GM12878 (cell line): ENCODE measurements at places on chromosomes 16 and 17.

DNA sequence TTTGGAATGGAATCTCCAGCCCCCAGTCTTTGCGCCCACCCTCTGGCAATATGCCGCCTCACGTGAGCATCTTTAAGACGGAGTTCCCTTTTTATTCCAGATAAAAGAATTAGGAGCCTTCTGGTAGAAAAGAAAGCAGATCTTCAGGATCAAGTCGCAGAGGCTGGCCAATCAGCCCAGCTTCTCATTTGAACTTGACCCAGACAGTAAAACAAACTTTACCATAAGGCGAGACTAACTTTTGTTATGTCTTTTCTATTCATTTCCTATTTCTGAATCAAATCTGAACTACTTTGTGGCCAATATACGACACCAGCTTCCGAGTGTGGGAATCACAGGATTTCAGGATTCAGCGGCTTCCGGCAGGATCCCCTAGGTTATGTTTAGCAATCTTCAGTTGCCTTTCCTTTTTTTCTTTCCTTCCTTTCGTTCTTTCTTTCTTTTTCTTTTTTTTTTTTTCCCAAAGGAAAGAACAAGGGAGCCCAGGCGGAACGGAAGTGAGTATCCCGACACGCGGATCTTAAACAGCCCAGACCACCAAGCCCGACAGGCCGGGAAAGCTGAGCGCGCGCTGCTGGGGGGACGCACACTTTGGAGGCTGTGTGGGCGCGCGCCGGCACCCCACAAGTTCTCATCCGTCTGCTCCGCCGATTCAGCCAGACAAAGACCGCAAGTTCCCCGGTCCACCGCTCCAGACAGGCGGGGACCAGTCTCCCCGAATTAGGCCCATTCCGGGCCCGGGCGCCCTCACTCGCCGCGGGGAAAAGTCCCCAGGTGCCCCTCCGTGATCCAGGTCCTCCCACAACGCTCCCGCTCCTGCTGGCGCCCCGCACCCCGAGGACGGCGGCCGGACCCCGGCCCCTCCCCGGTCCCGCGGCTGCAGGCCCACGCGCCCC lies 633 bp downstream of the TBC1D16 start:
- DNase-seq, result no peak

- DNase-seq, result no peak
These were observed 28.1 kb downstream of the HEATR3 start for GRCh38 chr16:50093607-50094539.

DNA sequence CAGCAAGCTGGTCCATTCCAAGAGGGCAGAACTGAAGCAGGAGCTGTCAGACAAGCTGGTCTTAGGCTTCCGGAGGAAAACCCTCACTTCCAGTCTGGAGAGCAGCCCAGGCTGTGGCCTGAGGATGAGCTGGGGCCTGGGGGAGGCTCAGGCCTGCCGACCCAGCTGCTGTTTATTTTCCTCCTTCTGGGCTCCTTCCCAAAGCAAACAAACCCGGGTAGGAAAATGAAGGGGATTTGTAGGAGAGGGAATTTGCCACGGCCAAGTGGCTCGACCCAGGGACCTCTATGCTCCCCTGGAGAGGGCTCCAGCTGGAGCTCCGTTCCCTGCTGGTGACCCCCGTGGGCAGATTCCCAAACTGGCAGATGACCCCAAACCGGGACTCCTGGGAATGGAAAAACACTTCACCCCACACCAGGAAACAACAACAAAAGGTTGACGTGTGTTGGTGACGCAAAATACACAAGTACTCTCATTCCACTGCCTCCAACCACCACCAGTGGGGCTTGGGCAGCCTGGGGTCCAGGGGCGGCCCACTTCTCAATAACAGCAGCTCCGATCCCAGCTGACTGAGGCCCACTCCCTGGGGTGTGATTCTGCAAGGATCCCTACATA lies 8.8 kb downstream of the JUP start:
- no peak for DNase-seq

DNA sequence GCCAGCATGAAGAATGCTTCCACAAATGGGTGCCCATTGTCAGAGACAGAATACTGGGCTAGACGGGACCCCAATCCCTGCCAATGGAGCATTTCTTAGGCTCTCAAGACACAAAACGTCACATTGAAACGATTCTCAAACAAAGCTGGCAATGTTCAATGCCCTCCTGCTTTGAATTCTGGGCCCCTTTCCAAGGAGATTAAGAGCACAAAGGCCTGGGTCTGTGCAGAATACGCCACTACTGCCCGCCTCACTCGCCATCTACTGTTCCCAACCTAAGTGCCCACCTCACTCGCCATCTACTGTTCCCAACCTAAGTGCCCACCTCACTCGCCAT lies 9.7 kb downstream of the CFAP20 start:
- no peak for DNase-seq

GRCh38 chr17:60353773-60354172 lies 38.2 kb downstream of the USP32 start:
- DNase-seq, result no peak

DNA sequence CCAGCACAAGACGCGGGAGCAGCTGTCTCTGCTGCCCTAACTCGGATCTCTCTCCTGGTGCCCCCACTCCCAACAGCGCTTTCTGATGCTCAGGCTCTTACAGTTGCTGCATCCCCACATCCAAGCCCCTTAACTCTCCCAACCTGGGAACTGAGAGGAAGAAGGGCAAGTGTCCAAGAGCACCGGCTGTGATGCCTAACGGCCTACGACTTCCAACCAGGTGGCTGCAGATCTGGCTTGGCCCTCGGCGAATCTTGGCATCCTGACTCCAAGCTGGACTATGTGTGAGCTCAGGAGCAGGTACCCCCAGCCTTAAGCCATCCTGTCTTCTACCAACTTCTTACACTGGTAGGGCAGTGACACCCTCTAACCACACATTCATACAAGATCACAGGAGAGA lies 38.3 kb upstream of the RCVRN start:
- no peak for DNase-seq

- no peak for DNase-seq
These were observed 19.9 kb downstream of the CEP295NL start for GRCh38 chr17:78883089-78883532.

DNA sequence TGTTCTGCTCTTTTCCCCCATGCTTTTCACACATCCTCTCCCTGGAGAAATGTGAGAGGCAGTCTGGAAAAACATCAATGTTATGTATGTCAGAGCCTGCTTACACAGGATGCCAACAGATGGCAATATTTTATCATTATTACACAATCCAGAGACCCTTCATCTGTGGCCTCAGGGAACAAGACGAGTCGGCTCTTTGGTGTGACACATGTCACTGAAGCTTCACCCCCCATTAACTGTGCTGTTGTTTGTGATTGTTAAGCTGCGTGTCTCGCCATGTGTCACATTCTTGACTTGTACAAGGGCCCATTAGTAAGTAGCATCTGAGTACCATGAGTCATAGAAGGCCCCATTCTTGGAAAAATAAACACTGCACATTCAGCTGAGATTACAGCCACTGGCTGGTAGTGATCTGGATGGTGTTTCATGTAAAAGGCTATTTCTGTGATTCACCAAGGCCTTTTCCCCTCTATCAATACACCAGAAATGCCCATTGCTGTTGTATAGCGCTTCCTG lies 682.1 kb upstream of the SOX9 start:
- no peak for DNase-seq

DNA sequence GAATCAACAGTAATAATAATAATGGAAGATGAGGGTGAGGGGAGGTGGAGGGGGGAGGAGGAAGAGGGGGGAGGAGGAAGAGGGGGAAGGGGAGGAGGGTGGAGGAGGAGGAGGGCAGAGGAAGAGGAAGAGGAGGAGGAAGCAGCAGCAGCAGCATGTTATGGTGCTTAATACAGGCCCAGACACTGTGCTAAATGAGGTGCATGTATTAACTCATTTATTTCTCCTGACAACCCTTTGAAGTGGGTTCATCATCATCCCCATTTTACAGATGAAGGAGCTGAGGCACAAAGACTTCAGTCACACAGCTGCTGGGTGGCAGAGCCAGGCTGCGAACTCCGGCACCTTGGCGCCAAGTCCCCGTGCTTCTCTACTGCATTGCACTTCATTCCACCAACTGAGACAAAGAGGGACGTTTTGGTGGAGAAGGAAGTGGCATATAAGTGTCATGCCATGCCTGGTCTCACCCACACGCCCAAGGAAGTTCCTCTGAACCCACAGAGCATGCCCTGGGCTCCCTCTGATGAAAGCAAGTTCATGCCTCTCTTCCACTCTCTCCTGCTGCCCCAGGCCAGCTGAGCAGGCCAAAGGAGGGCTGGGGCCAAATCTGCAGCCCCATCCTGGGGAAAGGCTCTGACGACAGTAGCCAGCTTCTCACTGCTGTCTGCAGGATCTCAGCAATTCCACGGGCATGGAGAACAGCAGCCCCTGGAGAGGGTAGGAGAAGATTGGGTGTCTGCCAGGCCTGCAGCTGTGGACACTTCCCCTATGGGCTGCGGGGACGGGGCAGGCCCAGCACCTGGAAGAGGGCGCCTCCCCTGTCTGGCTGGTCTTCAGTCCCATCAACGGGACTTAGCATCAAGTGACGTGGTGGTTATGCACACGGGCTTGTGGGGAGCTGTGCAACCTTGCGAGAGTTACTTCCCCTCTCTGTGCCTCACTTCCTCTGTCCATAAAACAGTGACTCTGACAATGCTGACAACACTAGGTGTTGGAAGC lies 21.8 kb downstream of the XYLT1 start:
- DNase-seq, result no peak

DNA sequence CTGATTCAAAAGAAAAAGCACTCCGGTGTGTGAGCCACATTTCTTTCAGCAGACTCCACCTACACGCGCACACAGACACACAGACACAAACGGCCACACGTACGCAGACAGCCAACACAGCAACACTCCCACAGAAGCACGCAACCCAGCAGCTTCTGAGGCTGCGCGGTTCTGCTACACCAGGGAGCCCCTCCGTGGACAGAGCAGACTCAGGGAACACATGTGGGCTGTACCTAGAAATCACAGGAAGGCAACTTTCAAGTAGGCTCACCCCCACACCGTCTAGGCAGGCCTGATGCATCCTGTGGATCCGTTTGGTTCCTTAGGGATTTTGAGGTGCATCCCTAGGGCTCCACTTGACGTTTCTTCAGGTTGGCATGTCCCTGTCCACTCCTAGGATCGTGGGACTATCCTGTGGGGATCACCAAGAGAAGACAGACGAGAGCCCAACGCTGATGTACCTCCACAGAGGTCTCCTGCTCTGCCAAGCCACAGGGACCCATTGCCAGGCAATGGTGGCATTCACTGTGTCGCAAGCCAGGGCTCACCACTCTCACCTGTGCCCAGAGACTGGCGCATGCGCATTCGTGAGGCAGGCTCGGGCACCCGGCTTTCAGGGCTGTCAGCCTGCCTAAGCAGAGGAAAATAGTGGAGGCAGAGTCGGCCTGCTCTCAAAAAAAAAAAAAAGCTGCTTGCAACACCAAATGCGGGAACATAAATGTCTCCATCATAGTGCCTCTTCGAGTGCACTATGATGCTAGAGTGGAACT lies 2333.3 kb downstream of the TP53TG3F start:
- no peak for DNase-seq

DNA sequence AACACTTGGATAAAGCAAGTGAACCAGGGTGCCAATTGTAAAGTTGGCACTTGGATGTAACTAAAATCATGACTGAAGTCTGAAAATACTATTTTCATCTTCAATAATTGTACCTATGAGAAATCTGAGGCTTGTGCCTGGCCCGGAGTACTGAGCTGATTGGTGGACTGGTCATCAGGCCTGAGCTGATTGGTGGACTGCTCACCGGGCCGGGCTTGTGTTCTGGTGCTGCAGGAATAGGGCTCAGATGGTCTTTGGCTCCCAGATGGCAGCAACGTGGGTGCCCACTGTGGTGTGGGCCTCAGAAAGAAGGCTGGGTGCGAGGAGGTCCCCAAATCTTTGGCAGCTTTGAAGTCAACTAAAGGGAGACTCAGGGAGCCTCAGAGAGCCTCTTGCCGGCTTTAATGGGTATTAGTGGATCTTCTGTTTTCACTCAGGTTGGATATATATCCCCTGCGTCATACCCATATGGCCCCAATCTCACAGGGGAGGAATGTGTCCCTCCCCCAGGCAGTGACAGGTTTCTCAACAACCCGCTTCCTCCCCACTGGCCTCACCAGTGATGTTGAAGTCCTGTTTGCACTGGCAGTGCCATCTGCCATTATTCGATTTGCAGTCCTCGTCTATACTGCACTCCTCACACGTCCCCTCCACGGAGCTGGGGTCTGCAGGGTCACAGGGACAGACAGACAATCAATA lies 4.7 kb downstream of the UMOD start:
- DNase-seq, result no peak

DNA sequence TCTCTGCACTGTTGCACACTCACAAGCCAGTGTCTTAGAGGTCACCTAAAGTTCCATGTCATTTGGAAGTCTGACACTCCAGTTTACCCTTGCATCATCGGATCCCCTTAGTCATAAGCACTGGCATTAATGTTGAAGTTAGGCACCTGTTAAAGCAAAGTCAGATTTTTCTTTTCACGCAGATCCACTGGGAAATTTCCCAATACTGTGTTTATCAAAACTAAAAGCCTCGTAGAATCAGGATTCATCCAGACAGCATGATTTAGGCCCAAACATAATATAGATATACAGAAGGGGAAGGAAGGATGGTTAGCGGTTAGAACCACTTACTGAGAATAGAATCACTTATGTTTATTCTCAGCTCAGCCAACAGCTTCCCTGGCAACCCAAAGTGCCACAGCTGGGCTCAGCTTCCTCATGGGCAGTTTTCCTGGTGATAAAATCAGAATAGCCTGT lies 30.1 kb upstream of the HAPSTR1 start:
- no peak for DNase-seq

GRCh38 chr16:14310519-14310991 lies 239.4 kb downstream of the MRTFB start:
- peak; percentile 86 for DNase-seq

GRCh38 chr16:27234603-27235002 lies 31.3 kb downstream of the KDM8 start:
- no peak for DNase-seq

DNA sequence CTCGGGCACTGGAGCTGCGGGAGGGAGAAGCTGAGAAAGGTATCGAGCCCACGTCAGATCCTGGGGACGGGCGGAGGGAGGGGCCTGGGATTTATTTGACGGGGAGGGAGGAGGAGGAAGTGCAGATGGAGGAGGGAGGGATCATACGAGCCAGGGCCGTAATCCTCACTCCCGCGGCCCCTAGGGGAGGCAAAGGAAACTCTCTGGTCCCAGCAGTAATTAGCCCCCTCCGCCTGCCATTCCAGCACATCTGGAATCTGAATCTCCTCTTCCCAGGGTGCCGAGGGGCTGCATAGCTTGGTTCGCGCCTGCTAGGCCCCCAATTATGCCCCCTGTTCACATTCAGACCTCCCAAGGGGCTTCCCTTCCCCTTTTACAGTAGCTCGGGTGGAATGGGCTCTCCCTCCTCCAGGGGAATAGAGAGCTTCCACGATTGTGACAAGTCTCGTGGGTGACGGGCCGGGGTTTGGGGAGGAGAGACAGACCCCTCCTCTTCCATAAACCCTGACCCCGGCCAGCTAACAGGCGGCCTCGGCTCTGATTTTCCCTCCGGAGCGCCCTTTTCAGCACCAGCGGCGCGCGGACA lies at the start of gene SEZ6L2:
TSS of gene SEZ6L2 (minus strand) at position 35 of the 586 bp plus-strand sequence. CDS start 531 bp downstream, outside the sequence.
- no peak for DNase-seq
